ENCODE measurements at places on chromosomes 3 and 15.
A peak's percentile ranks its signal among the peaks of the same experiment; 100 is the strongest.

DNA sequence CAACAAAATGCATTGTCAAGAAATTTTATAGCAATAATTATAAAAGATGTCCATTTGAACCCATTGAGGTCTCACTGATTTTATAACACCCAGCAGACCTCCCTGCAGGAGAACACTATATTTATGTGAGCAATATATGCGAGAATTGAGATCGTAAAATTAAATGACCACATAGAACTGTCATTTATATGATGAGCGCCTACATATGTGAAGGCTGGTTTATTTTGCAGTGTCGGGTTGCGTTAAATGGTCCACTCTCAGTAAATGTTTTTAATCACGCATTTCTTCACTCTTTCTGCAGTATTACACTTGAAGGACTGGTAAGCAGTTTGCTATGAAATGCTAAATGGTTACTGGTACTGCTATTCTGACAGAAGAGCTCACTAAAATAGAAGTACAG is 408.5 kb upstream of the AGTR1 start:
- no peak for DNase-seq

DNA sequence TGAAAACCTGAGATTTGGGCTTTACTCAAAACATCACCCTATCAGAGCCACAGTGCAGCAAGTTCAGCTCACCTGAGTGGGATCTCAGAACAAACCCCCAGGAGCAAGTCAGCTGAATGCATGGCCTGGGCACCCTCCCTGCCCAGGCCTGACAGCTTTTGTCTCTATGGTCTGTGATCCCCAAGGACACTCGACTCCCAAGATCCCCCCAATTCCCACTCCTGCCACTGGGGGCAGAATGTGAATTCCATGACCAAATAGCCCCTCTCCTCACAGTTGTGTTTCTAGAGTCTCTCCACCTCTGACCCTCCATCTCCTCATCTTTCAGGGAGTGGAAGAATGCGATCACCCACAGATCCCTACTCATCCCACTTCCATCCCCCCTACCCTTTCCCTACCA is 58.9 kb downstream of the ZNF445 start:
- no peak for DNase-seq

GRCh38 chr3:146279951-146280350 is 29.0 kb upstream of the PLSCR4 start:
- no peak for DNase-seq

- no peak for DNase-seq
These were observed 939 bp downstream of the PPIB start for GRCh38 chr15:64161688-64162477.

GRCh38 chr3:59115364-59116232 is 65.8 kb upstream of the CFAP20DC start:
- DNase-seq: peak; percentile 43

Measured in fibroblast of skin of abdomen (primary cell).